ENCODE measurements at places on chromosomes 16 and 17.

DNA sequence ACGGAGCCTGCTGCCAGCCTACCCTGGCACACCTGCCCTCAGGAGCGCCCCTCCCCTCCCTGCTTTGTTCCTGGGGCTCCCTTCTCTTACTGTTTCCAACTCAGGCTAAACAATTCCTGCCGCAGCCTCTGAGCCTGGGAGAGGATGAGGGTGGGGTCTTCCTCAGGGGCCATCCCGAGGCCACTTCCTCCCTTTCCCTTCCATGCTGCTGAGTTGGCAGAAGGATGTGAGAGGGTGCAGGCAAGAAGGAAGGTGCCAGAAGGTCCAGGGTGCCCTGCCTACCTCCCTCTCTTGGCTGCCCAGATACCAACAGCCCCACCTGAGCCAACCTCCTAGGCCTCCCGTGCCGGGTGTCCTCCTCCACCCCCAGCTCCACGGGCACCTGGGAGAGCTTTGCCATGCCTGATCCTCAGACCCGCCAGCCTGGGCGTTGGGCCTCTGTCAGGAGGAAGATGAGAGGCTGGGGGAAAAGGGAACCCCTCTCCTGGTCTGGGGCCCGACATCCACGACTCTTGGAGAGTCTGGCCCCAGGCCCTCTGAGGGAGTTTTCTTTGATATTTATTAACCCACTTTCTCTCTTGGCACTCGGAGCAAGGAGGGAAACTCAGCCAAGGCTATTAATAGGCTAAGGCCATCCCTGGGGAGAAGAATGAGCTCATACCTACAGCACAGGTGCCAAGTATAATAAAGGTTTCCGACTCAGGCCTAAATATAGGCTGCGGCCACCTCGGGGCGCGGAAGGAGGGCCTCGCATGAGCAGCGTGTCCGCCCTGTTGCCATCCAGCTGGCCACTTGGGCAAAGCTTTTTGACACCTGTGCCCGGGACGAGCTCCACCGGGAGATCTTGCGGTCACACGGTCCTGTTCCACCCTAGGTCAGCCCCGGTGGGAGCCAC is 232.0 kb downstream of the ENGASE start:
- DNase-seq: peak; percentile 83

- no peak for DNase-seq
Observed at GRCh38 chr17:57135789-57136291, 50.8 kb downstream of the AKAP1 start.

DNA sequence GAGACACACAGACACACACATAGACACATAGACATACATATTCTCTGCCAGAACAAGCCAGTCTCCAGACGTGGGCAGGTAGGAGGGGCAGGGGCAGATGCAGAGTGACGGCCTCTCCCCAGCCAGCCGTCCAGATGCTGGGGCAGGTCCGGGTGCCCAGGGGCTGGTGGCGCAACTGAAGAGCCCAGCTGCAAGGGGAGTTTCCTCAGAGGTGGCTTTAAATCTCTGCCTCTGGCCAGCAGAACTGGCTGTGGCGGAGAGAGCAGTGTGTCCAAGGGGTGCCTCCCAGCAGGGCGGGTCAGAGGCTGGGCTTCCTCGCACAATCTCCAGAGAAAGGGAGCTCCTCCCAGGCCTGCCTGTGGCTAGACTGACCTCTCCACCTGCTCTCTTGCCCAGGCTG is 9.4 kb upstream of the GCGR start:
- DNase-seq: no peak

DNA sequence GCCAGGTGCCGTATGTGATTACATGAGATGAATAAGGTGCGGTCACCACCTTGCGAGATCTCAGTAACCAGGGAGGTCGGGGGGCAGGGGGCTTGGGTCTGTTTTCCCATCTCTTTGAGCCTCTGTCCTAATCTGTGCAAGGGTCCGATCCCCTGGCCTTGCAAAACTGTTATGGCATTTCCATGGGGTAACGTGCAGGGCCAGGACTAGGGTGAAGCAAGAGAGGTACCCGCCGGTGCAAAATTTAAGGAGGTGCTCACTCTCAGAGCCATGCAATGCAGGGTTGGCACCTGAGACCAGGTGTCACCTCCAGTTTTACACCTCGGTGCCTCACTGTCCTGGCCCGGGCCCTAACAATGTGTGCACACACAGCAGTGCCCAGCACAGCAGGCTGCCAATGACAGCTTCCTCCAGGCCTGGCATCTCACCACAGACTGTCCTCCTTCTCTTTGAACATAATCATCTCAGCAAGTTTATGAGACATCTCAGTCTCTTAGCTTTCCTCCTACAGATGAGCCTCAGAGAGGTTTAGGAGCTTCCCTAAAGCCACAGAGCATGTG is 43.6 kb downstream of the C16orf95 start:
- DNase-seq: no peak

DNA sequence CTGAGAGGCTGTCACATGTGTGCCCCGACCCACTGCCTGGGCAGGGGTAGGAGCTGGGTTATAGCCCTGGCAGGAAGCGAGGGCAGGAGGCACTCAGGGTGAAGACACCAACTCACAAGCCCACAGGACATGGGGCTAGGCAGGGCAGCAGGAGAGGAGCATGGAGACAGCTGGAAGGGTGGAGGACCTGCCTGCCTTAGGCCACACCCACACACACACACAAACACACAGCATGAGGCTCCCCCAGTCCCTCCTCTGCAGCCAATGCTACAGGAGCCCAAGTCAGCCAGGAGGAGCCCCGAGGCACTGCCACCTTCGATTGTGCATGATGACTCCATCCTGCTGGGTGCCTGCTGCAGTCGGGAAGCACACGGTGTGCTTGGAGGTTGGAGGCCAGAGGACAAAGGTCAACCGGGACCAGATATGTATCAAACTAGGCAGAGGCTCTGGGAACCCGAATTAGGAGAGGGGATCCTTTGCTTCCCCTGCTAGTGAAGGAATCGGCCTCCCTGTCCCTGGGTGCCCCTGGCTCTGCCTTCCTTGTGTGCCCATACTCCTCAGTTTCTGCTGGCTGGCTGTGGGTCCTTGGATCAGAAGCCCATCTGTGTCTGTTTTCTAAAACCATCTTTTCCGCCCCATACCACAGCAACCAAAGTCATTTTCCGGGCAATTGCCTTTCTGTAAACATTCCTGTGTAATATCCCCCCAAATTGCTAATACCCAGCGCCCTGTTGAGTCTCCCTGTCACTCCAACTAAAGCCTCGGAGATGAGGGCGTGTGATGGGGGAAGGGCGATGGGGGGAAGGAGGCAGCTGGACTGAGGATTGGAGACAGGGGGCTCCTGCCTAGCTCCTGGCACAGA is 20.5 kb downstream of the SRCIN1 start:
- no peak for DNase-seq

DNA sequence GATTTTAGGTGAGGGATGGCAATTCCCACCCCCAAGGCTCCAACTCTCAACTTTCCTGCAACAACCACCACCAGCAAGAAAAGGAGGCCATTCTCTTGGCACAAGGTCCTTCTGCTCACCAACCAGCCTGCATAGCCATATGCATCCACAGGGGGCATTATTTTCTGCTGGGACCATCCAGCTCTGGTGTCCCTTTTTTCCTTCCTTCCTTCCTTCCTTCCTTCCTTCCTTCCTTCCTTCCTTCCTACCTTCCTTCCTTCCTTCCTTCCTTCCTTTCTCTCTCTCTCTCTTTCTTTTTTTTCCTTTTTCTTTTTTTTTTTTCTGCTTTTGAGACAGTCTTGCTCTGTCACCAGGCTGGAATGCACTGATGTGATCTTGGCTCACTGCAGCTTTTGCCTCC is 21.1 kb upstream of the COX10 start:
- DNase-seq: no peak
